ENCODE measurements at places on chromosomes 2 and 18.

DNA sequence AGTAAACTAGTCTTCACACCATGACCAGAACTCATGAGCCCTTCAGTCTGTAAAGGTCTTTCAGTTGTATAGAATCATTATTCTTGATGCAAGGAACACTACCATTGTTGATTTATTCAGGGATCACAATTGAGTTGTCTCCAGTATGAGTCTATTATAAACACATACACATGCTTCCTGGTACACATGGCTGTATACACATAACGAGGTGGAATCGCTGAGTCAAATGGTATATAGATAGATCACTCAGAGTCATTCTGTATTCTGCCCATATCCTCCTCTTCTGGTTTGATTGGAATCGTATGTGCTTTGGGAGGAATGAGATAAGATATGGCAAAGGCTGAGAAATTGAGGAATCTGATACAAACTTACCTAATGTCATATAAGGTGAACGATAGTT, 216.0 kb downstream of the UBE2E3 start:
- no peak for DNase-seq

GRCh38 chr2:102063941-102064678, 72.3 kb downstream of the IL1R2 start:
- DNase-seq, result no peak

- DNase-seq, result no peak
These were observed 6.9 kb upstream of the KYNU start for GRCh38 chr2:142870526-142870925.

GRCh38 chr18:50099725-50100407, 95.1 kb downstream of the MYO5B start:
- no peak for DNase-seq

DNA sequence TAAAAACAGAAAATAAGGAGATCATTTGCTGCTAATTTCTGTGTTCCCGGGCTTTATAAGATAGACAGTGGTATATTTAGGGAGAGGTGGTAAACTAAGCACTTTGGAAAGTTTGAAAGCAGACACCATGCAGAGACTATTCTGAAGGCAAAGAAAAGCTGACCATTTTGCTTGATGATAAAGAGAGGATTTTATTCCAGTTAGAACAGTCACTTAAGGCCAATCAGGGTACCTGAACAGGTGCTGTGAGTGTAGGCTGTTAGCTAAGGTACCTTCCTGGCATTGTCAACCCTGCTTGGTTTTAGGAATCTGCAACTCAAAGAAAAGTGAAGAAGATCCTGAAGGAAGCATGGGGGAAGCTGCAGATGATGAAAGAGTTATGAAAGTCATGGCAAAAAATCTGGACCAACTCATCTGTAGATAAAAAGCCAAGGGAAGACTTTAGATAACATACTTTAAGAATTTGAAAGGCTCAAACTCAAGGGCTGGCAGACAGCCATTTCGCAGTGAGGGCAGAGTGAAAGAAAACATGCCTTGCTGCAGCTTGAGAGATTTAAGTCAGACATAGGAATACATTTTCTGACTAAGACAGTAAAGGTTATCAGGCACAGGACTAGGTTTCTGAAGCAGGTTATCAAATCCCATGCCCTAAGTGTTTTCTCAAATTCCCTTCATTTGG, 80.1 kb upstream of the ARL5A start:
- no peak for DNase-seq

- DNase-seq, result no peak
These were observed 19.0 kb downstream of the TWSG1 start for GRCh38 chr18:9353596-9353995.

GRCh38 chr18:46156843-46157242, 52.7 kb downstream of the HAUS1 start:
- DNase-seq, result no peak

DNA sequence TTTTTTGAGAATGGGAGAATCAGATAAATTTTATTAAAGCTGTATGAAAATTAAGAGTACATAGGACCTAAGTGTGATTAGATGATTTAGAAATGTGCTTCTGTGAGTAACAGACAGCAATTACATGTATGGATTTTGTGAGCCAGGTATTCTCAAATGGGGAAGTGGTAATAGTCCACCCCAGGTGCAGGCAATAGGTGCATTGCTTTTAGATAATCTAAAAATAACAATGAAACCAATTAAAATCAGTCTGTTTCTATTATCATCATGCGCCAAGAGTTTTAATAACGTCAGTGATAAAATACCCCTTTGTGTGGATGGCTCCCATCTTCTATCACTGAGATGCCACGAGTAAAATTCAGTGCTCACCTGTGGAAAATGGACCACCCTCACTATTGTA, 265.3 kb downstream of the RNF144A start:
- DNase-seq, result no peak

- no peak for DNase-seq
These were observed 3.2 kb downstream of the DNAJB2 start for GRCh38 chr2:219282375-219282774.

- no peak for DNase-seq
These were observed 115.7 kb upstream of the OSR1 start for GRCh38 chr2:19474128-19474527.

DNA sequence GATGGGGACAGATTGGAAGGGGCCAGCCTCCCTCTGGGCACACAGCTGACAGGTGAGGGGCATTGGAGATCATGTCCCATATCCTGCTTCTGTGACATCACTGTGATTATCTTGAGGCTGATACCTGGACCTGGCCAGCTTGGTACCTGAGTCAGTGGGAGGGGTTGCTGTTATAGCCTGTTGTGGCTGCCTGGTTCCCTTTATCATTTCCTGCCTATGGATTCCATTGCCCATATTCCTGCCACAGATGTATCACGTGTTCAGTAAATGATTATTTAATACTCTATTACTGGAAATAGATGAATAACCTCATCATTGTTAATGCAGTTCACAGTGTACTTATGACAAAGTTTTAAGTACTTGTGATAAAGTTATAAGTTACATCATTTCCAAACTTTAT, 7.8 kb upstream of the SCYGR1 start:
- DNase-seq, result no peak

DNA sequence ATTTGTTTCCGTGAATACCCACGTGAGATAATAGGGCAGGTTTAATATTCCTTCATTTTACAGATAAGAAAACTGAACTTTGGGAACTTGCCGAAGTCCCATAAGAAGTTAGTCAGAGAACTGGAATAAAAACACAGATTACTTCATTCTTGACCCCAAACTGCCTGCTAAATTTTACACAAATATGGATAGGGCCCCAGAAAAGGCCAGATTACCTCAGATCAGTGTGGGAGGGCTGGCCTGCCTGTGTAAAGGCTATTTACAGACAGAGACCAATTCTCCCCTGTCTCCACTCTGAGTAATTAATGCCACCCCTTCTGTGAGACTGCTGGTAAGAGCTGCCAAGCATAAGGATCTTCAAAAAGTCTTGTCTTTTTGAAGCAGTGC, 139.2 kb downstream of the MGAT5 start:
- DNase-seq, result no peak

- DNase-seq, result no peak
These were observed 5.1 kb downstream of the SERPINB8 start for GRCh38 chr18:63974991-63975390.

DNA sequence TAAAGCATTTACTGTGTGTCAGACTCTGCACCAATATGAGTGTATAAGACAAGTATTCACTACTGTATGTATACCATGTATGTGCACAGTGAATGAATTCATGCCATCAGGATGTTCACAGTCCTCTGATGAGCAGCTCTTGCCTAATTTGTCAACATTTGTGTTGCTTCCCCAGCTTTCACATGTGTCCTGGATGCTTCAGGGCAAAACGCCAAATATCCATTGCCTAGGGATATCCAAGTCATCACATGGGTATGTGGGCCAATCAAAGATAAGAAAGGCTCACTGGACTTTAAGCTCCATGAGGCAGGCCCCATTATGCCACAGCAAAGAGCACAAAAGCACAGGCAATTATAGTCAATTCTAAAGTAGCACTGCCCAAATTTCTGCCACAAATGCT, 134.2 kb upstream of the CHAC2 start:
- no peak for DNase-seq

GRCh38 chr2:40394597-40394996, 57.3 kb downstream of the SLC8A1 start:
- DNase-seq, result no peak

GRCh38 chr18:31697351-31698298, 13.2 kb upstream of the B4GALT6 start:
- no peak for DNase-seq

- no peak for DNase-seq
These were observed 18.7 kb upstream of the IMPA2 start for GRCh38 chr18:11962597-11962996.

GRCh38 chr2:221970389-221970788, 328.4 kb downstream of the PAX3 start:
- no peak for DNase-seq

All from activated CD4-positive, alpha-beta T cell treated with anti-CD3 and anti-CD28 coated beads, Interleukin-2, amount 50 U/mL, for 24 hours (primary cell).